ENCODE measurements at places on chromosomes 7 and 10. TPM values are rescaled to one million over a fixed set of nuclear protein-coding genes. Genes with fewer than 3 reads are reported as not detected.

Gene FOXI2
- not detected for total RNA-seq

Gene POLL
- total RNA-seq, result 29.6 TPM

Gene MUC12
- total RNA-seq, result 0.34 TPM

Gene RET
- 0.52 TPM for total RNA-seq

GRCh38 chr7:135467207-135467711 lies 42.6 kb downstream of the CNOT4 start:
- H3K4me1 ChIP-seq, result peaks cover 12% of the 10 kb centered on the region
- no peaks in the 10 kb centered on the region for H3K27me3 ChIP-seq
- H3K4me3 ChIP-seq, result no peak overlapping the region
- DNase-seq, result no peak
- no peaks in the 10 kb centered on the region for H3K36me3 ChIP-seq
- no peak overlapping the region for H3K27ac ChIP-seq

- no peak for DNase-seq
- no peaks in the 10 kb centered on the region for H3K4me1 ChIP-seq
These were observed 9.4 kb downstream of the SLC35B4 start for GRCh38 chr7:134307320-134307719.

DNA sequence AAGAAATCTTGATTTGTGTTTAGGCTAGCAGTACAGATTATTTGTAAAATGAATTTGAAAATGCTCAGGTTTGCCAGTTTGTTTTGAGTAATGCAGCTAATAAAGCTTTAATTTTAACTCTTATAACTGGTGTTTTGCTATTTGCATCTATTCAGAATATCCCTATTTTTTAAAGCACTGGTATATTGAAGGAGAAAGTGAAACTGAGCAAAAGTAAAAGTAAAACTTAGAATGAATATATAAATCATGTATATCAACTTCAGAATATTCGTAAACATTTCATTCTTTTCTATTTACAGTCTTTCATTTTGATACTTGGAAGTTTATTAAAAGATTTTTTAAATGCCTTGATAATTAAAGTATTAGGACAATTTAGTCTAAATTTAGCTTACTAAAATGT lies 26.2 kb downstream of the TASOR2 start:
- H3K27me3 ChIP-seq, result no peaks in the 10 kb centered on the region
- H3K4me3 ChIP-seq, result no peak overlapping the region
- H3K4me1 ChIP-seq, result peaks cover 11% of the 10 kb centered on the region
- H3K36me3 ChIP-seq, result no peaks in the 10 kb centered on the region
- no peak overlapping the region for H3K27ac ChIP-seq

DNA sequence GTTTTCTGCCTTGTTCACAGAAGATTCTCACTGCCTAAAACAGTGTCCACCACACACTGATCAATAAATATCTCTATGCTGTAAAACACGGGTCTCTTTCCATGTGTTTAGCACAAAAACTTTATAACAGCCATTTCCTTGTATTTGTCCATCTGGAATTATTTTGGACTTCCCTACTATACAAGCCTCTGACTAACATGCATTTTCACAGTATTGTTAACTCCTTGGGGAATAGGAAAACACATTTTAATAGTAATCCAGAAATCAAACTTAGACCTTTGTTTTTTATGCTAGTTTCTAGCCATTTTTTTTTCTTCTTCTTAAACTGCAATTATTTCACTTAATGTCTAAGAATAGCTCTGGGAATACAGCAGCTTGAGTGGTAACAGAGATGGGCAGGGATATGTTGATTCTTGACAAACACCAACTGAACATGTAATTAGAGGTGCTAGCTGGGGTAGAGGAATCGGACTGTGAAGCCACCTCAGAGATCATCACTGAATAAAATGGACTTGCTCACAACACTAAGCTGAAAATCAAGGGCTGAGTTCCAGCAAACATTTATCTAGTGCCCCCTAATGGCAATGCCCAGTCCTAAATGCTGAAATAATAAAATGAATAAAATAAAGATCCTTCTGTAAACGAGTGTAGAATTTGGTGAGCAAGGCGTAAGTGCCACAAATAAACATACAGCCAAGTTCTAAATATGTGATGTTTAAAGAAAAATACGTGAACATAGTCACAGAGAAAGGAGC lies 593.1 kb downstream of the SORCS1 start:
- no peaks in the 10 kb centered on the region for H3K27me3 ChIP-seq
- no peak for DNase-seq
- no peaks in the 10 kb centered on the region for H3K36me3 ChIP-seq
- no peak overlapping the region for H3K4me3 ChIP-seq
- H3K4me1 ChIP-seq, result no peaks in the 10 kb centered on the region

- peak overlapping the region; percentile 90 for H3K27ac ChIP-seq
- H3K4me1 ChIP-seq, result peaks cover 14% of the 10 kb centered on the region
- no peak for DNase-seq
- H3K4me3 ChIP-seq, result peak overlapping the region; percentile 74
- H3K36me3 ChIP-seq, result no peaks in the 10 kb centered on the region
These were observed 628 bp downstream of the MPLKIP start for GRCh38 chr7:40133561-40134427.

DNA sequence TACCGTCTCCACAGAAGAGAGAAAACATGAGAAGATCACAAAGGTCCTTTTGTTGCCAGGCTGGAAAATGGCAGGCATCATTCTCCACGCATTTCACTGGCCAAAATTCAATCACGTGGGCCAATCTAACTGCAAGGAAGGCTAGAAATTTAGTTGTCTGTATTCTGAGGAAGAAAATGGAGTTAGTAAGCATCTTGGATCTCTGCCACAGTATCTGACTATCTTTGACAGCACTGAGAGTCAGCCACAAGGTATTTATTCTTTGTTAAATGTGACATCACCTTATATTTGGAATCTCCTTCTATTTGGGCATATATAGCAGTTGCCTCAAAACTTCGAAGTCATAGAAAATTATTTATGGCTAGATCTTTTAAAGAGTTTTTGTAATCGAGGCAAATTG lies 213.9 kb downstream of the NSUN6 start:
- H3K4me3 ChIP-seq, result no peak overlapping the region
- no peaks in the 10 kb centered on the region for H3K27me3 ChIP-seq
- H3K27ac ChIP-seq, result no peak overlapping the region

GRCh38 chr7:1675673-1676549 lies 5.8 kb downstream of the ELFN1 start:
- no peaks in the 10 kb centered on the region for H3K36me3 ChIP-seq
- peak; percentile 49 for DNase-seq
- H3K4me1 ChIP-seq, result no peaks in the 10 kb centered on the region
- no peak overlapping the region for H3K27ac ChIP-seq
- H3K4me3 ChIP-seq, result no peak overlapping the region

GRCh38 chr7:115973406-115973805 lies 57.2 kb downstream of the TFEC start:
- H3K27ac ChIP-seq, result no peak overlapping the region
- H3K27me3 ChIP-seq, result no peaks in the 10 kb centered on the region
- H3K36me3 ChIP-seq, result no peaks in the 10 kb centered on the region

GRCh38 chr10:113498997-113499396 lies 53.9 kb upstream of the HABP2 start:
- no peak overlapping the region for H3K27ac ChIP-seq
- no peak overlapping the region for H3K4me3 ChIP-seq
- H3K27me3 ChIP-seq, result no peaks in the 10 kb centered on the region
- no peak for DNase-seq
